ENCODE measurements at places on chromosomes 5 and 9. TPM values are rescaled to one million over a fixed set of nuclear protein-coding genes. Genes with fewer than 3 reads are reported as not detected.

ZSWIM6 gene
- total RNA-seq: 3.8 TPM

ZNF367 gene
- total RNA-seq: 32.3 TPM

OR1J2 gene
- total RNA-seq: not detected

SGCD gene
- total RNA-seq: not detected

PCDHA9 gene
- not detected for total RNA-seq

SLC34A3 gene
- total RNA-seq: not detected

ACSL6 gene
- 38.8 TPM for total RNA-seq

GAPT gene
- total RNA-seq: not detected

OTULINL gene
- 31.4 TPM for total RNA-seq

PCDHA1 gene
- not detected for total RNA-seq

SLC12A7 gene
- 120 TPM for total RNA-seq

CCDC192 gene
- total RNA-seq: not detected

IL3 gene
- total RNA-seq: 0.20 TPM

SLCO6A1 gene
- total RNA-seq: not detected

BBLN gene
- 94.2 TPM for total RNA-seq

PFN3 gene
- total RNA-seq: not detected

SNX18 gene
- 19.7 TPM for total RNA-seq

SEMA4D gene
- total RNA-seq: 336 TPM

FAM151B gene
- total RNA-seq: 0.52 TPM

ANKRD34B gene
- total RNA-seq: not detected

CBY3 gene
- 0.44 TPM for total RNA-seq

FOXD4L6 gene
- not detected for total RNA-seq

CTNNAL1 gene
- 14.0 TPM for total RNA-seq
